ENCODE measurements at places on chromosomes 12 and 14. TPM values are rescaled to one million over a fixed set of nuclear protein-coding genes. Genes with fewer than 3 reads are reported as not detected.

DNA sequence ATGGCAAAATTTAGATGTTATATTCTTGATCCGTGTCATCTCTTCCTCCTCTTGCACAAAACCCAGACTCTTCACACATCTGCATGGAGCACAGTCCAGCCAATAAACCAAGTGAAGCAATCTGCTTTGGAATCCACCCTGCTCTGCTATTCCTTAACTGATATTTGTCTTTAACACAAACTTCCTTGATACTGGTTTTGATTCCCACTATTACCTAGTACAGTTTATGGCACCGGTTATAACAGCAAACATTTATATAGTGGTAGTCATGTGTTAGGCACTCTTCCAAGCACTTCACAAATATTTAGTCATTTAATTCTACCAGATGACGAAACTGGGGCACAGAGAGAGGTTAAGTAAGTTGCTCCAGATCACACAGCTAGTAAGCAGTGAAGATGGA lies 12.5 kb downstream of the STYK1 start:
- DNase-seq: peak; percentile 39

DNA sequence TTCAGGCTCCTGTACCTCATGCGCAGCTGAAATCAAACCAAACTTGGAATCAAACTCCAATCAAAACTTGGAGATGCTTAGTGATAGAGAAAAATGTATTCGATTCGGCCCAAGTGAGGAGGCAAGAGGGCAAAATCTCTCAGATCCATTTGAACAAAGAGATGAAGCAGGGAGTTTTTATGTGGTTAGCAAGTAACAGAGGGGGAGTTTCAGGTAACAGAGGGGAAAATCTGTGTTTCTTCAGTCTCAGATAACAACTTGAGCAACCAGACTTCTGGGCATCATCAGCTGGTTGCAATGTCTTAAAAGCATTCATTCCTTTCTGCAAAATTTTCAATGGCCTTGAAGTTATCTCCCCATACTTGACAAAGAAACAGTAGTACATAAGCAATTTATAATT lies 245.1 kb upstream of the AVPR1A start:
- DNase-seq: no peak

GRCh38 chr12:53829130-53829819 lies 77.5 kb upstream of the CISTR start:
- DNase-seq: no peak

GRCh38 chr12:54977155-54977554 lies 7.4 kb downstream of the TESPA1 start:
- DNase-seq: no peak

The ATG2B gene
- total RNA-seq: 5.6 TPM

The TCP11L2 gene
- total RNA-seq: 11.7 TPM

The MIPOL1 gene
- not detected for total RNA-seq

Data from H4 (cell line).